ENCODE measurements at places on chromosomes 4 and X.

GRCh38 chrX:82765811-82766210 is 742.3 kb upstream of the POU3F4 start:
- no peak for DNase-seq

DNA sequence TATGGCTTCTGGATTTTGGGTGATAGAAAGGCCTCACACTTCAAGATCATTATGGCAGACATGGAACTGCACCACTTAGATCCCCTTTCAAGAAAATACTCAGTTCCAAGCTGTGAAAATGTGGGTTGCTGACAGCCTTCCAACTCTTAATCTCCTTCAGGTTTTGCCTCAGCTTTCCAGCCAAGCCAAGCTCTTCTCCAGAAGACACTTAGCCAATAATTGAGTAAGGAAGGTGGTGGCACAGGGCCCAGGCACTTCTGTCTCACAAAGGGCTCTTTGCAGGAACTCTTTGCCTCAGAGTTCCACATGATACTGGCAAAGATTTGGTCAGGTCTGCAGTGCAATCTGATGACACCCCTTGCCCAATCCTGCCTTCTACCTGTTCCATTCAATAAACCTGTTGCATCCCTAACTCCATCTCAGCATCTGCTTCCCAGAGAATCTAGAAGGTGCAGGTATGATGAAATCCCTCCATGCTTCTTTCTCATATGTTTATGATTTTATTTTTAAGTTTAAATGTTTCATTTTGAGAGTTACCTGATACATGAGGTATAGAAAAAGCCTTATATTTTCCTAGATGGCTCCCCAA is 30.6 kb downstream of the ANXA5 start:
- no peak for DNase-seq

DNA sequence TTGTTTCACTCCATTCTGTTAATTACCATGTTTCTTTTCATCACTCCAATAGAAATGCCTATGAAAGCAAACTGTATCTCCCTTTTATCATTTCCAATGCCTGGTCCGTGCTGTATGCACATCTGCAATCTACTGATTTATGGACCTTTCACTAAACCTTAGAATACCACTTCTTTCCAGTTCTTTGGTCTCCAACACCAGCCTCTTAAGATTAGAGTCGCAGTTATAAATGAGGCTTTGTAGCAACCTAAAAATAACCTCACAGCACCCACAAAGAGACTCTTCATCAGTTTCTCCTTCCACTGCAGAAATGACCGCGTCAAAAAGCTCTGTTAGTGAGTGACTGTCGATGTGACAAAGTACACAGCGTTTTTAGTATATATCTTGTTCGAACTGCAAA is 282.6 kb downstream of the ADGRA3 start:
- no peak for DNase-seq

DNA sequence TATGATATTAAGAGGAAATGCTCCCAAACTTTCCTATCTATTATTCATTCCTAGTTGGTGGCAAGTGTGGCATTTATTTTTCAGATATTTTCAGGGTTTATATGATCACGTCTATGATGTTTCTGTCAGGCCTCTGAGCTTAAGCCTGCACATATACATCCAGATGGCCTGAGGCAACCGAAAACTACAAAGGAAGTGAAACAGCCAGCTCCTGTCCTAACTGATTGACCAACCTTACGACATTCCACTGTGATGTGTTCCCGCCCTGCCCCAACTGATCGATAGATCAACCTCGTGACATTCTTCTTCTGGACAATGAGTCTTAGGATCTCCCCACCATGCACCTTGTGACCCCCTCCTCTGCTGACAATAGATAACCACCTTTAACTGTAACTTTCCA is 67.6 kb upstream of the CTSO start:
- no peak for DNase-seq

GRCh38 chrX:118764122-118764521 is 36.7 kb downstream of the IL13RA1 start:
- no peak for DNase-seq

DNA sequence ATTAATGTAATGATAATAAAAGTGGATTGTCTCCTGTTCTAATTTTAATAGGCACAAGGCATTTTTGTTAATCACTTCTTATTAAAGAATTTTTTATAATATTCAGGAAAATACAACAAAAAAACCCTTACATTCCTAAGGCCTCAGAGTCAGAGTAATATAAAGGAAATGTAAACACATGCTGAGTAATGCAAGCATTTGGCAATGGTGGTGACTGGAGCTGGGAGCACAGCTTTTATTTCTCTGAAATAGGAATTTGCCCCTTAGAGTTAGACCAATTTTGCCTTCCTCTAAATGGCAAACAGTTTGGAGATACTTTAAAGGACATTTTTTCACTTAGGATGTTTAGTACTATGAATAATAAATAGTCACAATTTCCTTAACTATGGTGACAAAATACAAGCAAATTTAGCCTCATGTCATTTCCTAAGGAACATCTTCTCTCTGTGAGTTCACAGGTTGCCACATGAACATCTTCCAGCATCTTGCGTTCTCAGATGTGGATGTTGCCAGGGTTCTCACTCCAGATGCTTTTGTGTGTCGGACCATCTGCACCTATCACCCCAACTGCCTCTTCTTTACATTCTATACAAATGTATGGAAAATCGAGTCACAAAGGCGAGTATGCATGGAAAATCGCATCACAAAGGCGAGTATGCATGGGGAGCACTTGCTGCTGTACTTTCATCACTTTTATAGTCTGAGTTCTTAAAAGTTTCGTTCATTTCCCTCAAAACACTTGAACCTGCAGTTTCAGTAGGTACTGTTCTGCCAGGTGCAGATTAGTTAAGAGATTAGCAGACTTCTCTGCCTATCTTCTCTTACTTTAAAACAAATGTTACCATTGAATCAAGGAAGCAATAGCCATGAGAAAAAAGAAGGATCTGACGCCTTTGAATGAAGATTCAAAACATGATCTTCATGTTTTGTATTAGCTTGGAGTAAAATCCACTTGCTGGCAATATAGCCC is 15.9 kb upstream of the F11 start:
- no peak for DNase-seq

- DNase-seq = peak; percentile 38
Measured at GRCh38 chr4:40316782-40317635, 18.1 kb upstream of the CHRNA9 start.

DNA sequence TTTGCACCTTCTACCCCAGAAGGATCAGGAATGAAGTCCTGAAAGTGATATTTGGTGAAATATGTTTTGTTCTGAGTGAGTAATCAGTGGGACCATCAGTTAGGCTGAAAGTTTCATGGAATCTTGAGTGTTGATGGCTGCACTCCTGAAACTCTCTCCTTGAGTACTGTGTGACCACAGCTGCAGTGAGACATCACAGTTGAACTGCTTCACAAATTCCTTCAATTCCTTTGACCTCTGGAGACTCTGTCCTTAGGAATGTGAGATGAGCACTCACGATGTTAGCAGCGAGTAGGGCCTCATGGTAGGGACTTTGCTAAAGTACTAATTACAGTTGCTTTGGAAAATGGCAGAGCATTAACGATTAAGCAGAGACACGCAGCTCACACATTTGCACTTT is 142.9 kb upstream of the SLC4A4 start:
- DNase-seq = no peak

DNA sequence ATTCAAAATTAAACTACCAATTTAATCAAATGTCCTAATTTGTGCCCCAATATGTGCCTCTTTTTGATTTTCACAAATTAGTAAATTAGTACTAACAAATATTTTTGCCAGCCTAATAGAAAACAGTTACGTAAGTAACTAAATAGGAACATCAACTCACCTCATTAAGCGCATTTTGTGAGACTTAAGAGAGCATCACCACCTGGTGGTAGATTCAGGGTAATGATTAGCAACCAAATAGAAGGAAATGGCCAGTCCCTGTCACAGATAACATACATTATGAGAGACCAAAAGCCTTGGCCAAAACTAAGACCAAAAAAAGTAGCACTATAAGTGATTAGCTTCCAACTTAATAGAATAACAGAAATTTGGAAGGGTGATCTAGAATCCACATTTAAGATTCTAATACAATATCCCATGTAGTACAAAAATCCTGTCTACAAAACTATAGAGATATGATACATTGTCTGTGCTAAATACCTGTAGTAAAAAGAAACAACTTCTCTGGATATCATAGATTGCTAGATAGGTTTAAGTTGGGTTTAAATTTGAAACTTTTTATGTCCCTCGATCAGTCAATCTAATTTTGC is 46.7 kb downstream of the C4orf46 start:
- DNase-seq = no peak

GRCh38 chr4:182085051-182085480 is 158.1 kb upstream of the TENM3 start:
- no peak for DNase-seq

Data from stimulated activated CD8-positive, alpha-beta memory T cell treated with anti-CD3 and anti-CD28 coated beads, Interleukin-4, amount 100 ng/mL, for 1 hour (primary cell).